ENCODE measurements at places on chromosomes 1 and 21.
A peak's percentile ranks its signal among the peaks of the same experiment; 100 is the strongest.

DNA sequence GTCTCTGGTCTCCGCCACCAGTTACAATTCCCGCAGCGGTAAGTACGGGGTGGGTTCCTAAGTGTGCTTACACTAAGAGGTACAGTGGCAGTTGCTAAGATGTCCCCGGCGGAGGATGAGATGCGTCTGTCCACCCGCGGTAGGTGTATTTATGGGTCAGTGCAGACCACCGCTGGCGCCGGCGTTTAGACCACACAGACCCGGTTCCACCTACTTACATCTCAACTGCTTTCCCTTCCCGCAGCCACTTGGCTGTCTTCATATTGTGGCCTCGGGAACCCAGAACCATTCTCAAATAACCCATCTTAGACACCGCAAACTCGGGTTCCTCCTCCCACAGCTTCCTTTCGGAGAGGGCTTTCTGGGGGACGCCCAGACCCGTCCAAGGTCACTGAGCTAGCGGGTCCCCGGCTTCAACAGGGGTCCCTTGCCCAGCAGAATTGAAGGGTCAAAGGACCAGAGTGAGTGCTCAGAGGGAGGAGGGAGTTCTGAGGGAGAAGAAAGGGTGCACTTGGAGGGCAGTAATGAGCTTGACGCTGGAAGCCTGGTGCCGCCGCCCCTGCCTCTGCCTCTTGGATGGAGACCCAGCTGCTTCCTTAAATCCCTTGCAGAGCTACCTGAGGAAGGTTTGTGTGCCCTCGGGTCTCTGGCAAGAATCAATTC, 8.6 kb downstream of the NR5A2 start:
- DNase-seq = no peak

DNA sequence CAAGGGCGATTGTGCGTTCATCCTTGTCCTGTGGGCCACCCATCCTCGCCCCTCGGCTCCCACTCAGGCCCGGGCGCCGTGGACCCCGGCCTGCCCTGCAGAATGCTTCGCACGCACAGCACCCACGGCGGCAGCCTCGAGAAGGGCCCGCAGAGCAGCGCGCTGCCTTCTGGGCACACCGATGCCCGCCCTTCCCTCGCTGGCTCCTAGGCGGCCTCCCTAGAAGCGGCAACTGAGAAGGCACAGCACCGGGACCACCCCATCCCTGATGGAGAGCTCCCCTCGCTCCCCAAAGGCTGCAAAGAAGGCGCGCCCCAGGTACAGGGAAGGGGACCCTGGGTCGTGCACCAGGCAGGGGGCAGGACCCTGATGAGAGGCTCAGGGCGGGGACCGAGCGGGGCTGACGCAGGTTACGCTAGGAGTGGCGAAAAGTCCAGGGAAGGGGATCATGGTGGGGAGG, 971 bp downstream of the CAPZB start:
- DNase-seq = no peak

DNA sequence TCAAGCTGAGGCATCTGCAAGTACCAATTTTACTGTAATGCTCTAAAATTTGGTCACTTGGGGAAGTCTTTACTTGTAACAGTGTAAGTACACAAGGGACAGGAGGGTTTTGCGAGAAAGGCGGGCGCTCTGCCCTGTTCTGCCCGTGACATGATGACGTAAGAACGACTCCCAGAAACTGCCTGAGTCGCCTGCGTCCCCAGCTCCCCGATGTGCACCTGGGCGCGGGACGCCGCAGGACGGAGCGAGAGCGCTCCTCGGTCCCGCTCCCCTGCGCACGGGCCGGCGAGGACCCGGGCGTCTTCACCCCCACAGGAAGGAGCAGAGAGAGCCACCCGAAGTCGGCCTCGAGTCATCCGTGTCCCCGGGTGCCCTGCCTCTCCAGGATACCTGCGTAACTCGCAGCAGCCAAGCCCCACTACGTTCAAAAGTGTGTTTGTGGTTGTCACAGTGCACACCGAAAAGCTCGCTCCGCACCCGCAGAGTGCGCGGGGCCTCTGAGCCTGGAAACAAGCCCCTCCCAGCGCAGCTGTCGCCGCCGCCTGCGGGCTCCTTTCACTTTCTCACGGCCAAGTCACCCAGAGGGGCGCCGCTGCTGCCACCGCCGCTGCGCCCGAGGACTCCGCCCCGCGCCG, 3.3 kb upstream of the ZBTB18 start:
- DNase-seq = peak; percentile 67

- no peak for DNase-seq
Observed at GRCh38 chr1:71462247-71462646, 381.4 kb upstream of the ZRANB2 start.

DNA sequence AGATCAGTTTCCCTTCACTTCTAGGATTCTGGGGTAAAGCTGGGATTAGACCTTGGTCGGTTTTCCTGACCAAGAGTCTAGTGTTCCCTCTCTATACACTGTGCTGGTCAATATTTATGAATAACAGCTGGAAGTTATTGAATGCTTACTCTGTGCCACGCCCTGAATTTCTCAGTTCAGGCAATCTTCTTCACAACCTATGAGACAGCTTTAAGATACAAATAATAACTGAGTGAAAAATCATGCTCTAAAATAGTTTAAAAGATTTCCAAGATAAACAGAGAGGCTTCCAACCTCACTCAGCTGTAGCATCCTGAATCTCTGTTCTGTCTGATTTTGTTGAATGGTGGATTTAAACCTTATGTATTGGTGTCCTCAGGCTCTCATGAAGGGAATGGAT, 72.2 kb downstream of the GNG12 start:
- DNase-seq = no peak

GRCh38 chr1:244297087-244297486, 154.6 kb downstream of the ADSS2 start:
- DNase-seq = no peak

DNA sequence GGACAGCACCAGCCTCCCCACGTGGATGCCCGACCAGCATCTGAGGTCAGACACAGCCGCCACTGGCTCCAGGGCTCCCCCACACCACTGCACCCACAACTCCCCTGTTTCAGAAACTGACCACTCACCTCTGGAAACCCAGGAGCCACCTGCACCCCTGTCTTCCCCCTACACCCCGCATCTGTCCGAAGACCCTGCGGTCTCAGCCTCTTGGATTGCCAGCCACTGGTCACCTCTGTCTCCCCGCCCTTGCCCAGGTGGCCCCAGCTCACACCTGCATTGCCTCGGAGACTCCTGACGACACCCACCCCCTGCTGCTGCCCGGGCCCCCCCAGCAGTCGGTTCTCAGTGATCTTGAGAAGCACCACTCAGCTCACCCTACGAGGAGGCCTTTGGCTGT, 21.3 kb upstream of the NPHP4 start:
- DNase-seq = no peak

DNA sequence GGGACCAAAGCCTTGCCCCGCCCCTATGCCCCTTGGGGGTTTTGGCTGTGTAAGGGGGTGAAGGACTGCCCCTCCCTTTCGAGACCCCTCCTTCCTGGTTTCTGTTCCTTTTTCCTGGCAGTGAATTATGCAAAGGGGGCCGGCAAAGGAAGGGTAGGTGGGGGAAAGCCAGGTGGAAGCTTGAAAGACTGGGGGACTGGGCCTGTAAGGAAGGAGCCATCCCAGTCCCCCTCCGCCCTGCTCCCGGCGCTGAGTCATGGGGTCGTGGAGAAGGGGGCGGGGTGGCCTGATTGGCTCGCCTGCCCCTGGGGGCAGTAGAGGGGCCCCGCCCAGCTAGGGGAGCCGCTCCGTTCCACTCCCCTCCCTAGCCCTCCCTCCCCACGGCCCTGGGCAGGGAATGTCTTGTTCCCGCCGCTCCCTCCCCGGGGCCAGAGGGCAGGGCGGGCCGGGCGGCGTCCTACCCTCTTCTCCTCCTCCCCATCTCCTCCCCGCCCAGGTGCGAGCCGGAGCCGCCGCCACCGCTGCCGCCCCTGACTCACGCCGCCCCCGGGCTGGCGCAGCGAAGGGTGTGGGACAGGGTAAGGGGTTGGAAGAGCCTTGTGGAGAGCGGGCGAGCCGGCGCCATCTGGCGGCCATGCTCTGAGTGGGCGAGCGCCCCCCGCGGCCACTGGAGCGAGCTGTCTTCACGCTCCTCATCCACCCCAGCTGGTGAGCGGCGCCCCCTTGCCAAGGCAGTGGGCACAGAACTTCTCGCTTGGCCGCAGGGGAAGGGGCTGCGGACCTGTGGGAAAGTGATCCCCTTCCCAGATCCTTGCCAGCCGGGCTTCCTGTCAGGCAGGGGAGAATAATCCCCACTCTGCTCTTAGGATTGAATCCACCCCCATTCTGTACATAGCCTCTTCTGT, 14.7 kb downstream of the ZBTB7B start:
- DNase-seq = peak; percentile 74

DNA sequence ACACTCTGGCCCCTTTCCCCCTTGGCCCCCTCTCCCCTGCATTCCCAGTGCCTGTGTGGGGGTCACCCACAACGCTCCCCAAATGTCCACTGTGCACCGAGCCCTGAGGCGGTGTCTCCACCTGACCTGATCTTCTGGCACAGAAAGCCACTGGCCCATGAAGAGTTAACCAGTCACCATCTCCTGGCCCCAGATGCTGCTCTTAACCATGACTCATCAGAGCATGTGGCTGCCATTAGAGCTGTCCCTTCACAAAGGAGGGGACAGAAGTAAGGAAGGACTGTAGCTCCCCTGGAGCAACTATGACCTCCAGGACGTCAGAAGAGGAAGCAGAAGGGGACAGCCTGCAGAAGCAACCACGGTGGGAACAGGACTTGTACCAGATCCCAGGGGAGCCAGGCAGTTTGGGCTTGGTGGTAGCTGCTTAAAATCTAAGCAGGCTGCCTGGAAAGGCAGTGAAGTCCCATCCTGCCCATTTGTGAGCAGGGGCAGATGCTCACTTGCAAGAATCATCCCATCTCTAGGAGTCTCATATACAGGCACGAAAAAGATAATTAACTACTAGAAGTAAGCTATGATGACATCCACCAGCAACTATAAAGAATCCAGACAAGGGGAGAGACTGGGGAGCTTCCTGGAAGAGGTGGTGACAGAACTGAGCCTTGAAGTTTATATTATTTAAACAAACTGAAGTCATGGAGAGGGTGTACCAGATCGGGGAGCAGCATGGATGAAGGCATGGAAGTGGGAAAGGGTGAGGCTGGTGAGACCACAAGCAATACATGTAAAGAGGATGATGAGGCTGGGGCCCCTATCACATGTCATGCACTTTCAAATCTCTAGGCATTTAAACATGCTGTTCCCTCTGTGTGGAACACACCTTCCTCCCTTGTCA, 1.1 kb upstream of the TTC39A start:
- DNase-seq = no peak

- DNase-seq = no peak
Observed at GRCh38 chr1:1955621-1956094, 36.6 kb upstream of the TMEM52 start.

- no peak for DNase-seq
Observed at GRCh38 chr21:19440792-19441655, 1037.4 kb upstream of the TMPRSS15 start.

DNA sequence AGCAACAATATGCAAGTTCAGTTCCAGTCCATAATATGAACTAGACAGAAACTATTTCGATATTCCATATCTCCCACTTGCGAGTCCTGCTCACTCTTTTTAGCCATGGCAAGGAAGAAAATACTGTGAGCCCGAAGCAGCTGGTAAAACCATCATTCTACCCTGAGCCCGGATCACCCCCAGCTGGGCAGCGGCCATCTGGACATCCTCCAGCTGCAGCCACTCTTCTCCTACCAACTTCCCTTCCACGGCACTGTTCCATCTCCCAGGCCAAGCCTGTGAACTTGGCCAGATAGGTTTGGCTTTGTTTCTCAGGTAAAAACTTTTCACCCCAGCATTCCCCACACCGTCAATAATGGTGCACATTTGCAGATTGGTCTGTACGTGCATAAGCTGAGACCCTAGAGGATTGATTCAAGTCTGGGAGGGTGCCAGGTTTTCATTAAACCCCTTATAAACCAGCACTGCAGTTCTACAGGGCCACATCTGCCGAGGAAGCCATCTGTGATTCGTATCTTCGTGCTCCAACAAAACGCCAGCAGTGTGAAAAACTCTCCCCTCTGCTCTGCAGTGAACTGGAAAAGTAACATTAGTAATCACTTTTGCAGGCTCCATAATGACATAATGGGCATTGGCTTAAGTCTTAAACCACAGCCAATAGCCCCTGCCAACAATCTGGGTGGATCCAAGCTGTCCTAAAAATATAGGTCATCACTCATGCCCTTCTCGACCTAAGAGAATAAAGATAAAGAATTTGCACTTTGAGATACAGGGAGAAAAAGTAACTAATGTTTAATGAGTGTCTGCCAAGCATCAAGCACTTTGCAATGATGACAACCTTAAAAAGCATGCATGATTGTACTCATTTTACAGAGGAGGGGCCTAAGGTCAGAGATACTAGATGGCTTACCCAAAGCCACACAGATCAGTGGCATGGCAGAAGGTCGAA, 205.1 kb downstream of the PLPP3 start:
- DNase-seq = no peak

GRCh38 chr1:31745096-31745945, 18.8 kb downstream of the ADGRB2 start:
- peak; percentile 58 for DNase-seq

- DNase-seq = no peak
Observed at GRCh38 chr1:51792864-51793263, 85.7 kb downstream of the NRDC start.

GRCh38 chr1:179101566-179101965, 19.7 kb downstream of the TOR3A start:
- DNase-seq = no peak

DNA sequence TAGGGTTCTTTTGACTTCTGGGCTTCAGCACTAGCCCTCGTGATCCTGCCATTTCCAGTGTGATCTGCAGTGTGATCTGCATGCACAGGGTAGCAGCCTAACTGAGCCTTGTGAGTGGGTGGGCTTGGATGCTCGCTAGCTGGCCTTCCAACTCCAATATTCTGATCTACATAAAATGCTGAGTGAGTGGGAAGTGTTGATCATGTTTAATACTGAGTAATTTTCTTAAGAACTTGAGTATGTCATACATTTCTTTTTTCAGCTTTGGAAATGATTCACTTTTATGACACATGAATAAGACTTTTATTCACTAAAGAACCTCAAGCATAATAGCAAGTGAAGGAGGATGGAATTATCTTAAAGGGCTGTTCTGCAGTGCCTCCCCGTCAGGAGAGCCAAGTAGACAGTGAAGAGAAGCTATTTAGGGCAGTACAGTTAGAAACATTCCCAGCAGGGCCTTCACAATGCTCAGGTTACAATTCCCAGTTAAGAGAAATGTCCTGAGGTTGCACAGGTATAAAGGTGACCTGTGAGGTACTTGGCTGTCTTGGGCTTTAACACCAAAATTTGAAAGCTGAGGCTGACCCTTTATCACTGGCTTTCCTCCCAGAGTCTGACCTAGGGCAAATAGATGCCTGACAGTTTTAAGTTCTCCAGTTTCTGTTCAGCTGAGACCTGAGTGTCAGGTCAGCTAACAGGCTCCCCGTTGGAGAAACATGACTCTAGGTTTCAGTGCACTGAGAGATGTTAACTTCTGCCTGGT, 29.1 kb upstream of the LRRC8C start:
- no peak for DNase-seq
